Right lung (tissue), 10 donors: ENCODE measurements at places on chromosomes 7 and 10.

- peak; percentile 91 for DNase-seq
Measured at GRCh38 chr10:101830322-101831168, 12.3 kb upstream of the OGA start.

DNA sequence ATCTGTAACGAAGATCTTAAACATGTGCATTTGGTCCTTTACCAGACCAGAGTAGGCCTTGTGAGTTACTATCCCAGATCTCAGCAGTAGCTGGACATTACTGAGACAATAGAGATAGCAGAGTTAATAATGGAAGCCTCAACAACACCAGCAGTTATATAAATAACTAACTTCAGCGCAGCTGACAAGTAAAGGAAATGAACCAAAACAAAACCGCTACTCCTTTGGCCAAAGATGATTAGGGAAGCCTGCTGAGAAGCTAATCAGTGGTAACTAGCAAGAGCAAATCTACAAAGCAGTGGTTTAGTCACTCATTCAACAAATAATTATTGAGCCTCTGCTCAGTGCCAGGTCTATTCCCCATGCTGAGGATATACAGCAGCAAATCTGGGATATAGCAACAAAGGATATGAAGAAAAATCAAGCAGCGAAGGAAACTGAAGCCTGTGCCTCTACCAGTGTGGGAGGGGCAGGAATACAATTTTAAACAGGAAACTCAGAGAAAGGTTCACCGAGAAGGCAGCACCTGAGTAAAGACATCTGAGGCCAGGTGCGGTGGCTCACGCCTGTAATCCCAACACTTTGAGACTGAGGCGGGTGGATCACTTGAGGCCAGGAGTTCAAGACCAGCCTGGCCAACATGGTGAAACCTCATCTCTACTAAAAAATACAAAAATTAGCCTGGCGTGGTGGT, 103.6 kb downstream of the ELMO1 start:
- DNase-seq: no peak

- DNase-seq: no peak
Measured at GRCh38 chr7:135736586-135737305, 8.8 kb upstream of the SLC13A4 start.

DNA sequence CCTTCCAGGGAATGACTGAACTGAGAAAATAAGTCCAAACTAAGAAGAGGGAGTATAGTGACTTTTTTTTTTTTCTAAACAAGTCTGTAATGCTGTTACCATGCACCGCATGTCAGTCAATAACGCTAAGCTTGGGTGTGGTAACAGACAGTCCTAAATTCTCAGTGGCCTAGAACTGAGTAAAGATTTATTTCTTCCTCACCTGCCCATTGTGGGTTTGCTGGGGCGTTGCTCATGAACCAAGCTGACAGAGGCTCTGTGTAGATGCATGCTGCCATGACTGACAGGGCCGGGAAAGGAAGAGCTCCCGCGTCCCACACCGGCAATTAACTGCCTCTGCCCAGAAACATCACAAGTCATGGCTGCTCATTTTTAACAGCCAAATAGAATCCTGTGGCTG, 25.5 kb upstream of the PRKG1 start:
- no peak for DNase-seq

DNA sequence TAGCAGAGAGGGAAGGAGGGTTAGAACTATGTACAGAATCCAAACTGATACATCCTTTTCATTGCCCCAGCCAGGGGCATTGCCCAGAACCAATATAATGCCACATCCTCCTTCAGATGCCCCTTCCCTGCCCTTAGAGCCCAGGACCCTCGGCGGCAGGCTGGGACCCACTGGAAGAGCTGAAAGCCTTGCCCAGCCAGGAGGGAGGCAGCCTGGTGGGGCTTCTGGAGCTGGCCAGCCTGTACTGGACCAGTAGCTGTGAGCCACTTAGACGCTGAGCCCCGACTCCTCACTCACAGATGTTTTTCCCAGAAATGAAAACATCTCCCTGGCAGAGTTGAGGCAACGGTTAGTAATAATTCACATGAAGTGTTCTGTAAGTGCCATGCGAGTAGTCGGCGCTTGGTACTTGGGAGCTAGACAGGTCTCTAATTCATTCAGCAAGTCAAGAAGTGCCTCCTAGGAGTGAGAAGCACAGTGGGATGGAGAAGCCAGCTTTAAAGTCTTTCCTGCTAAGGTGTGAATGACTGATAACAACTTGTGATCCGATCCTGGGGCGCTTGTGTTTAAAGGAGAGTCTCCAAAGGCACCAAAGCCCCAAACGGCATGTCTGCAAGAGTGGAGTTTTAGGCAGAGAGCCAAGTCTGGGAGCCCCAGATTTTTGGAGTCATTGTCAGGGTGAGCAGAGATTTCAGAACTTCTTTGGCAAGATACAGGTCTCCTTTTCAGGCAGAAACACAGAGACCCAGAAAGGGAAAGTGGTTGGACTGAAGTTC, 9.8 kb downstream of the VSIR start:
- DNase-seq: no peak

DNA sequence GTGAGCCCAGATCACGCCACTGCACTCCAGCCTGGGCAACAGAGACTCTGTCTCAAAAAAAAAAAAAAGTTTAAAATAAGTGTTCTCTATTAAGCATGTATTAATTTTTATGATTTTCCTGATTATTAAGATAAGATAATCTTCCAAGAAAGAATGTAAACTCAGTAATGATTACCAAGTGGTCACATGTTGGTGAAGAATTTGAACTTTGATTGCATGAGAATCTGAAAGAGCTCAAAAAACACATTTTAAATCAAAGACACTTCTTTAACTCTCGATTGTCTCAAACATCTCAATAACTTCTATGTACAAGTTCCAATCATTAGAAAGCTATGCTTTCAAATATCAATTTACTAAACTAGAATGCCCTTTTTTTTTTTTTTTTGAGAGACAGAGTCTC, 33.8 kb downstream of the SNX8 start:
- peak; percentile 68 for DNase-seq

DNA sequence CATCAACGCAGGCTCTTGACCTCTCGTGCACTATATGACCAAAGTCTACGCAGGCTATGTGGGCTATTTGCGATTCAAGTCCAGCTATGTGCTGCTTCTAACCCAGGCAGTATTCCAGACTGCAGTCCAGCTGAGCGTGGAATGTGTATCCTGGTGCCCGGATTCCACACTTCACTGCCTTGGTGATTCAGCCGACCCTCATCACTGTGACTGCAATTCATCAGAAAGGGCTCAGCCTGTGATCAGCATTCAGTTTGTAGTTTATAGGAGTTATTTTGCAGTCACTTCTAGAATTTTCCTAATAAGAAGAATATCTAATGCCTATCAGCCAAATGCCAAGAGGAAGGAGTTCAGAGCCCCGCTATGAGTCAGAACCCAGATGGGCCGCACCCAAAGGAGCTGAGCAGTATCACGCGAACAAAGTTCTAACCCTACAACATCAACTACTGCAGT, 119.8 kb upstream of the LANCL2 start:
- no peak for DNase-seq

GRCh38 chr10:124614003-124614659, 130.0 kb downstream of the FAM53B start:
- DNase-seq: no peak

- peak; percentile 87 for DNase-seq
Measured at GRCh38 chr7:106009503-106010226, 46.6 kb downstream of the CDHR3 start.

DNA sequence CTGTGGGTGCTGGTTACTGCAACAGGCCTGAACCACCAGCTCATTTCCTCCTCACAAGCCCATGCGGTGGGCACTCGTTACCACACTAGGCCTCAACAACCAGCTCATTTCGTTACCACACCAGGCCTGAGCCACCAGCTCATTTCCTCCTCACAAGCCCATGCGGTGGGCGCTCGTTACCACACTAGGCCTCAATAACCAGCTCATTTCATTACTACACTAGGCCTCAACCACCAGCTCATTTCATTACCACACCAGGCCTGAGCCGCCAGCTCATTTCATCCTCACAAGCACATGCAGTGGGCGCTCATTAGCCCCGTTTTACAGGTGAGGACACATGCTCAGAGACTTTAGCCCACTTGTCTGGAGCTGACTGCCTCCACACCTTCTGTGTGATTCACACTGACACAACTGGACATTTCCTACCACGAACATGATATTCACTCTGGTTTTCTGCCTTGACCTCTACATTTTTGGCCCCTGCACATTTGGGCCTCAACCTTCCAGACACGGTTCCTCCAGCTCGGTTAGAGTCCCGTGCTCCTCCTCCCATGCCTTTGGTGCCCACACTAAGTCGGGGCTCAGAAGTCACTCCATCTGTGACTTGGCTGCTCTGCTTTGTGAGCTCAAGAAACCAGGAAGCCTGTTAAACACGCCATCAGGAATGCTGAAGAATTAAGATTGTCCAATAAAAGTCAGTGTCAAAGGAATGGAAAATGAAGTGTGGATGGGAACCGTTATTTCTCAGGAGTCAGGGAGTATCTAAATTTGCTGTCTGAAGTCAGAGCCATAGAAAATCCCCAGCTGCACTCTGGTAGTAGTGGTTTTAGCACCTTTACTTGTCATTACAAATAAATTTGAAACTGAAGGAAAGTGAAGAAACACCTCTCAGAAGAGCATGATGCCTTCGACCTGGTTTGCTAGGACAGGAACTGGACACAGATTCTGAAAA, 55.8 kb upstream of the LANCL2 start:
- no peak for DNase-seq

DNA sequence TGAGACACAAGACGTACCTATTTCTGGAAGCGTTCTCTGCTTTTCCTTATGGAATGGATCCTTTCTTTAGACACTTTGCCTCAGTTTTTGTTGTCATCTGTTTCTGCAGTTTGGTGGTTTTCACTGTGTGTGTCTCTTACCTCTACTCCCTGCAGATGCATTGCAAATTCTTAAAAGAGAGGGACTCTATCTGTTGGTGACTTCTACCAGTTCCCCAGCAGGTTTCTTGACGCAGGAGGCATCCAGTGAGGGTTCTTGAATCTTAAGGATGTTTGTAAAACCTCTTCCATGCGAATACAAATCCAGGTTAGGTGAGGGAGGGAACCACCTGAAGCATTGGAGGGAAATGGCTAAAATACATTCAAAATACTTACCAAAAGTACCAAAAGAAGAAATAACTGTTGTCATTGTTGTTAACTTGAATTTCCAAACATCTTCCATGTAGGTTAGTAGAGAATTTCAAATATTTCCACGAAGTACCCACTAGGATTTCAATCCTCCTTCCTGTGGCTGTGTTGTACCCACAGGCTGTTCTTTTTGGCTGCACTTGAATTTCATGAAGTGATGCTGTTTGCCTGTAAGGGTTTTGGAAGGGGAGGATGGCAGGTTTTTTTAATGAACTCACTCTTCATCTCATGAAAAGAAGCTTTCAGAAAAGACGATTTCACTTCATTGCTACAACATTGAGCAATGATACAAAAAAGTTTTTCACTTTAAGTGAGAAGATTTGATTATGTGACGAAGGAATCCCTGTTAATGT, 32.2 kb downstream of the PLXDC2 start:
- no peak for DNase-seq

GRCh38 chr10:123266971-123267370, 112.8 kb downstream of the BUB3 start:
- no peak for DNase-seq

DNA sequence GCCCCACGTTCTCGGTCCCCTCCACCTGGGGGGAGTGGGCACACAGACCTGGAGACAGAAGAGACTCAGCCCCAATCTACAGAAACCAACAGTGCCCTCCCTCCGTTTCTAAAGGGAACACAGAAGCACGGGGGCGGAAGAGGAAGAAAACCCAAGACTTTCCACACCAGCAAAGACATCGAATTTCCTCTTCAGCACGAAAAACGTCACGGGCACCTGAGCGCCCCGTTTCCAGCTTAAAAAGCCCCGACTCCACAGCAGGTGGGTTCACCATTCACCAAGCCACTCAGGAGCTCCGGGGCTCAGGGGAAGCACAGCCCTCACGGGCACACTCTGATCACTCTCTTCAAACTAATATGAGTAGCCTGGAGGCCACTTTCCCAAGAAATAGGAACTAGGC, 19.6 kb downstream of the NUDT1 start:
- DNase-seq: no peak

DNA sequence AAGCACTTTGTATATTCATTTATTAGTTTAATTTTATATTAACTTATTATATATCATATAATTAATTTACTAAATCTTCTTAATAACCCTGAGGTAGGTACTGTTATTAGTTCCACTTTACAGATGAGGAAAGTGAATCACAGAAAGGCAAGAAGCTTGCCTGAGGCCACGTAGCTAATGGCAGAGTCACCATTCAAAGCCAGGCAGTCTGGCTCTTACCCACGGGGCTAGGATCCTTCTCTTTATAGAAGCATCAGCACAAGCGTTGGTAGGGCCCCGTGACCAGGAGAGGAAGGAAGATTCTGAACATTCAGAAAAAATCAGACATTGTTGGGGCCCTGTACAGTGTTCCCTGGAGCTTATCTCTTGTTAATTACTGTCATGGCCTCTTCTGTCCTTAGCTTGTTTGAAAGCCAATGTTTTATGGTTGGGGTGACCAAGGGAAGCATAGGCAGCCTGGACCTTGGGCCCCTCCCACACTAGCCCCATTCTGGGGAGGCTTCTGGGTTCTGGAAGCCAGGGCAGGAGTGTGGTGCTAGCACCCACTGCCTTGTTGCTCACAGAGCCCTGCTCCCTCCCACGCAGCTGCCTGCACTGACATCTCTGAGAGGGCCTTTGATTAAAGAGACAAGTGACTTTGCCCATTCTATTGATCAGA, 31.1 kb upstream of the SLF2 start:
- no peak for DNase-seq

GRCh38 chr10:122953902-122954730, at the start of gene C10orf88:
TSS of gene C10orf88 (minus strand) at chr10:122954227. CDS start at chr10:122954178, 49 bp downstream.
- peak; percentile 97 for DNase-seq

DNA sequence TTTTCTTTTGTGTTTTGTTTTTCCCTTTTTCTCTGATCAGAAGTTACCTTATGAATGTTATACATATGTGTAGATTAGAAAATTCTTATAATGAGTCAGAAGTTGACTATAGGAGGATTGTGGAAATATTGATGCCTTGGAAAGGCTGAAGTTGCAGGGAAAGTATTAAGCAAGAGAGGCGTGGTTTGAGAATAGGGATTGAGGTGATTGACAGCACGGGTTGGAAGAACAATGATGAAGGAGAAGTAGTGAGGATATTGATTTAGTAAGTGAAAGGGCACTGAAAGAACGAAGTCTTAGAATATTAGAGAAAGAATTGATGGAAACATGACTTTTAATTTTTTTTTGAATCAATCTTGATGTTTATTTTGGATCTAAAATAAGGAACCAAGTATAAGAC, 176.0 kb downstream of the EXOC4 start:
- no peak for DNase-seq

- DNase-seq: no peak
Measured at GRCh38 chr10:72792288-72792687, 100.3 kb downstream of the MCU start.

- DNase-seq: no peak
Measured at GRCh38 chr10:6061056-6061455, 1.1 kb downstream of the IL2RA start.

DNA sequence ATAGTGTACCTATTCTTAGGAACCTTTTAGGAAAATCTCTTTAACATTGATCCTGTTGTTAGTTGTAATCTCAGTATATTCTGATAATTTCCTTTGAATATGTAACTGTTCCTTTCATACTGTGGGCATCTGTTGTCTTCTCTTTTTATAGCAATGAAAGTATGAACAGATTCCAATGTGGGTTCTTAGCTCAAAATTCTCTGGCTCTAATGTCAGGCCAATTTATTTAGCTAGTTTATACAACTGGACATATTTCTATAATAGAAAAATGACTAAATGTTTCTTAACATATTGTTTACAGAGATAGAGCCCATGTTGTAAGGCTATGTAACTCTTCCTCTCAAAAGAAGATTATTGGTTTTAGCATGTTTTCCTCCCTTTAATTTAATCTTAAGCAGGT, 363.2 kb downstream of the AUTS2 start:
- no peak for DNase-seq
